Uterus (tissue), 4 donors: ENCODE measurements at places on chromosomes 16 and 17.

- no peak for DNase-seq
Measured at GRCh38 chr16:35560637-35560984, 2101.2 kb downstream of the TP53TG3F start.

DNA sequence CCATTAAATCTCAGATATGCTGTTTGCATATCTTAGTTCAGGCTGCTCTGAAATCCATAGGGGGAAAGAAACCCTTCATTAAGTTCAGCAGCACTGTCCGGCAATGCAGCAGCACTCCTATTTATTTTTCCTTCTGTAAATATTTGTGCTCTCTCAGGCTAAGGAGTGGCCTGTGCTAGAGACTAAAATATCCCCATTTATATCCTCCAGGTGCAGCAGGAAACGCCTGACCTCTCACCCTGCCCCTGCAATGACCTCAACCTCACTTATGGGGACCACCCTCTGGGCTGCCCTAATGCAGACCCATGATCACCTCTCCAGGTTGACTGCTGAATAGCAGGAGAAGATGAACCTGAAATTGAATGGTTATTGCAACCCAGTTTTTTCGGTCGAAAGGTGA is 165.0 kb upstream of the ELAC2 start:
- no peak for DNase-seq

DNA sequence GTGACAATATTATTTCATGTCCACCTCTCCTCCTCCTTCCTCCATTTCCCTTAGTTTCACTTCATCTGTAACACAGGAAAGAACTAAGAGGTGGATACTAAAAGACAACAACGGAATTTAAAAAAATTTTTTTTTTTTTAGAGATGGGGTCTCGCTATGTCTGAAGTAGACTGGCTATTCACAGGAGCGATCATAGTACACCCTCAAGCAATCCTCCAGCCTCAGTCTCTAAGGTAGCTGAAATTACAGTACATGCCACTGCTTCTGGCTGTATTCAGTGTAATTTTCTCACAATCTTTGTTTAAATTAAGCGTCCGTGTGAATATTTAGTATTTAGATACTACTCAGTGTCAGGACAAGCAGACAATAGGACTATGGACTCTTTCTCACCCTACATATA is 35.6 kb downstream of the FBXL20 start:
- no peak for DNase-seq

- DNase-seq = no peak
Measured at GRCh38 chr17:60158751-60159478, 9.1 kb downstream of the CA4 start.

DNA sequence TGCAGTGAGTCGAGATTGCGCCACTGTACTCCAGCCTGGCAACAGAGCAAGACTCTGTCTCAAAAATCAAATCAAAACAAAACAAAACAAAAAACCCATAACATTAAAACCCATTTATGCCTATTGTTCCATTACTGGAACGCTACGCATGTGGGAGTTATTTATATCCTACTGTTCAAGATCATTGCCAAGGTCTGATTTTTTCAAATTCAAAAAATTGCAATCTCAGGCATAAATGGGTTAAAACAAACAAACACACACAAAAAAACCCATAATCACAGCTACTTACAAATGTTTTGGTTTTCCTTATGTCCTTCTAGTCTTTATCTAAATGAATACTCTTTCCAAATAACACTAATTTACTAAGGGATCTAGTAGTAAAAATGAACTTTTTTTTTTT is 17.8 kb downstream of the GJC1 start:
- DNase-seq = no peak

- no peak for DNase-seq
Measured at GRCh38 chr17:41002814-41003213, 3.1 kb upstream of the KRTAP3-2 start.

- no peak for DNase-seq
Measured at GRCh38 chr16:73915935-73916334, 380.7 kb upstream of the PSMD7 start.

DNA sequence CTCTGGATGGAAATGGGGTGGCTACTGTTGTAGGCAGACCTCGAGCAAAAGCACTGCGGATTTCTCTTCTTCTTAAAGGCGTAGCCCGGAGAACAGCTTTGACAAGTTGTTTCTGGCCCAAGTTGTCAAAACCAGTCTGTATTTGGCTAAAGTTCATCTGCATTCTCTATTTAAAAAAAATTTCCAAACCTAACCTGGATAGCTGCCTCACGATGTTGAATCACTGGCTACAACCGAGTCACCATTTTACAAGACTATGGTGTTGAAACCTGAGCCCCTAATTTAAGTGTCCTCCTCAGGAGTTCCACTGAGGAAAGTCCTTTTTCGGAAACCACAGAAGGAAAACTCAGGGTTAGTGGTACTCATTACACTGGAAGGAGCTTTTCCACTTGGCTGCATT is 1.5 kb downstream of the SLC16A6 start:
- DNase-seq = no peak

DNA sequence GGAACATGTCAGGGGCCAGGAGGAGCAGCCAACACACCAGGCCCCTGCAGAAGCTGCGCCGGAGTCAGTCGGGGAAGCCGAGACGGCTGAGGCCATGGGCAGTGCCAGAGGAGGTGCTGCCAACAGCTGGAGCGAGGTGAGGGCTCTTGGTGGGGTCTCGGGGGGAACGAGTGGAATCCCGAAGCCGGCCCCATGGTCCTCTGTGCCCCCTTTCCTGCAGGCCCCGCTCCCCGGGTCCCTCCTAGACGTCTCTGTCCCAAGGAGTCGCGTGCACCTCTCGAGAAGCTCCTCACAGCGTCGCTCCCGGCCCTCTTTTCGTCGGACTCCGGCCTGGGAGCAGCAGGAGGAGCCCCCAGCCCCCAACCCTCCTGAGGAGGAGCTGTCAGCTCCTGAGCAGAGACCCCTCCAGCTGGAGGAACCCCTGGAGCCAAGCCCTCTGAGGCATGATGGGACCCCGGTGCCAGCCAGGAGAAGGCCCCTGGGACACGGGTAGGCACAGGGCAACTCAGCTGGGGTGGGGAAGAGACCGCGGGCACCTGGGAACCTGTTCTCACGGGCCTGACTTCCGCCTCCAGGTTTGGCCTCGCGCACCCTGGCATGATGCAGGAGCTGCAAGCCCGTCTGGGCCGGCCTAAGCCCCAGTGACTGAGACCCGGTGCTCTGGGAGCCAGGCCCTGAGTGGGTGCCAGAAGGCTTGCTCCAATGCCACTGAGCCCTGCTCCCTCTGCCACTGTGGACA is 3.6 kb downstream of the APOBR start:
- DNase-seq = no peak

DNA sequence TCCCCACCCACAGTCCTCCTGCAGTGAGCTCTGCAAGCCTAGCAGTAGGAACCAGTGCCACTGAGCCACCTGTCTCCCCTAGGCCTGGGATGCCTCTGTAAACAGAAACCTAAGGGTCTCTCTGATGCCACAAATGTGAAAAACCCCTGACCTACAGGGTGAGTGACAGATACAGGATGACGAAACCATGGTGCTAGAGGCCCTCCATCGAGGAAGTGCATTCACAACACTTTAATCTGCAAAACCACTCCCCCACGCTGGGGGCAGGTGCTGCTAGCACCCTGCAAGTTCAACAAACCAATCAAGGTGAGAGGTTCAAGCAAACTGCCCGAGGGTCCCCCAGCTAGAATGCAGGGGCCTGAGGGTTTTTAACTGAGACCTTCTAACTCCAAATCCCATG is 59.5 kb downstream of the CDYL2 start:
- no peak for DNase-seq

DNA sequence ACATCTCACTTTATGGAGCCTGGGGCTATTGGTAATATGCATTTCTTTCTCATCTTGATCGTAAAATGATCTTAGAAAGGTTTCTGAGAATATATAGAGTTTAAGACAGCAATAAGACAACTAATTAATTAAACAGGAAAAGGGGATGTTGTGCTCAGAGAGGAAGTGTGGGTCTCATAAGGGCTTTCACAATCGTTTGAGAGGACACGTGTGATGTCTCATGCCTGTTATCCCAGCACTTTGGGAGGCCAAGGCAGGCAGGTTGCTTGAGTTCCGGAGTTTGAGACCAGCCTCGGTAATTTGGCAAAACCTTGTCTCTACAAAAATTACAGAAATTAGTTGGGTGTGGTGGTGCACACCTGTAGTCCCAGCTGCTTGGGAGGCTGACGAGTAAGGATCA is 295.6 kb downstream of the WWOX start:
- no peak for DNase-seq

- DNase-seq = no peak
Measured at GRCh38 chr17:46144246-46144645, 49.0 kb downstream of the KANSL1 start.
